ENCODE measurements at places on chromosomes 5 and 9. TPM values are rescaled to one million over a fixed set of nuclear protein-coding genes. Genes with fewer than 3 reads are reported as not detected.

The ZCCHC7 gene
- total RNA-seq = 20.7 TPM

The PCDHB16 gene
- total RNA-seq = not detected

The CD72 gene
- 7.6 TPM for total RNA-seq

The COL15A1 gene
- total RNA-seq = 0.51 TPM

The LECT2 gene
- not detected for total RNA-seq

The RNF183 gene
- total RNA-seq = 0.34 TPM

The FIBCD1 gene
- total RNA-seq = not detected

The UBLCP1 gene
- 31.9 TPM for total RNA-seq

The HSD17B3 gene
- total RNA-seq = not detected

All from T-helper 1 cell treated with Interleukin-12 subunit alpha and Interleukin-12 subunit beta and Interleukin-4 antibody, amounts not matched to agents 30 ng/mL and 1 ng/mL, for 36 hours (primary cell).